ENCODE measurements at places on chromosomes 12 and 14.

DNA sequence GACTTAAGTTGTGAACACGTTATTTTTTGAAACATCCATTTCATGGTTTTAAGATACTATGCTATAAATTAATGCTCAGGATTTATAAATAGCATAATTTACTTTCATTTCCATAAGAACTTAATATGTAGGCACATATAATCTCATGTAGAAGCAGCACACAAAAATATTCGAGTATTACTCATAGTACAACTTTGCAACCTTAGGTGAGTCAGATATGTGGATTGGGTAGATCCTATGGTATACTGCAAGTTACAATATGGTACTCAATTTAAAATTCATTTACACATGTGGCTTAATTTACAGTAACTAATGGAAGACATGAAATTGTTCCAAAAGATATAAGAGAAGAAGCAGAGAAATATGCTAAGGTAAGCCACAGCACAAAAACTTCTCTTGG, 26.0 kb downstream of the PSMA3 start:
- no peak for DNase-seq

- DNase-seq, result no peak
Observed at GRCh38 chr12:60119327-60119726, 523.5 kb downstream of the SLC16A7 start.

DNA sequence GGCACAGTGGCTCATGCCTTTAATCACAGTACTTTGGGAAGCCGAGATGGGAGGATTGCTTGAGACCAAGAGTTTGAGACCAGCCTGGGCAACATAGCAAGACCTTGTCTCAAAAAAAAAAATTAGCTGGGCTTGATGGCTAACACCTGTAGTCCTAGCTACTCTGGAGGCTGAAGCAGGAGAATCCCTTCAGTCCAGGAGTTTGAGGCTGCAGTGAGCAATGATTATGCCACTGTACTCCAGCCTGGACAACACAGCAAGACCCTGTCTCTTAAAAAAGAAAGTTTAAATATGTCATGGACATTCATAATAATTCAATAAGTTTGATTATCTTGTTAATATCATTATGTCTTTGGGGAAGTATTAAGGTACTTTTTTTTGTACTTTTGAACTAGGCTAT, 38.9 kb downstream of the KIAA0586 start:
- DNase-seq, result no peak

DNA sequence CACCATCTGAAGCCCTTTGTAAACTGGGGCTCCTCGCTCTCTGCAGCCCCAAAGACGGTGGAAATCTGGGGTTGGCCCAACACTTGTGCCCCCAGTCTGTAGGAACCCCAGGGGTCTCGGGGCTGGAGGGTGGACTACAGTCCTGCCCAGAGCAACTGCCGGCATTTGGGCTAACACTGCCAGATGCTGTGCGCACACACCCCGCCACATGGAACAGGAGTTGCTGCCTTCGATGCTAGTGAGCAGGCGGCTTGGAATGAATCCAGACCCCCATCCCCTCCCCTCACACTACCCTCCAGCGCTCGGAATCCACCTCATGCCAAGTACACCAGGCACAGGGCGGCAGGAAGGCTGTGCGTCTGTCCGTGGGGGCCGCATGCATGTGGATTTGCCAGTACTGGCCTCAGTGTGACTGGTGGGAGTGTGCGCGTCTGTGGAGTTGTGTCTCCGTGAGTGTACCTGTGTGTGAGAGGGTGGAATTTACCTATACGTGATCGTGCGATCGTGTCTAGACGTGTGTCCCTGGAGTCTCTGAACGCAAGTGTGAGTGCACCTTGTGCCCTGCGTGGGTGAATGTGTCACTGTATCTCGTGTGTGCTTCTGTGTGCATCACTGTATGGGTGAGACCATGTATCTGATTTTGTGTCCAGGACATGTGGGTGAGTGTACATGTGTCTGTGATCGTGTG, 5.1 kb downstream of the LHX5 start:
- no peak for DNase-seq

DNA sequence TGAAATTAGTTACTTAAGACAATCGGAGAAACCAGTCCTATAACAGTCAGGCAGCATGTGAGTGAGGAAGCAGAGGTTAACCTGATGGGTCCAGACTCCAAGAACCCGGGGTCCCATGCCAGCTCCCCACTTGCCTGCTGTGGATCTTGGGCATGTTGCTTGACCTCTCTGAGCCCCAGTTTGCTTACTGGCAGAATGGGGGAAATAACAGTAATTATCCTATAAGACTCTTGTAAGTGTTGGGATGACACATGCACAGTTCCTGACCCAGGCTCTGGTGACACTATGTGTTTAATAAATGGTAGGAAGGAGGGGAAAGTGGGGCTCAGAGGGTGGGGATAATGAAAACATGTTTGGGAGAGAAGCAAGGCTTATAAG, 56.8 kb downstream of the RPH3A start:
- no peak for DNase-seq

GRCh38 chr12:26636710-26637328, 196.2 kb downstream of the ITPR2 start:
- DNase-seq, result no peak

- DNase-seq, result peak; percentile 73
Observed at GRCh38 chr12:93137656-93138612, 208.8 kb upstream of the EEA1 start.

DNA sequence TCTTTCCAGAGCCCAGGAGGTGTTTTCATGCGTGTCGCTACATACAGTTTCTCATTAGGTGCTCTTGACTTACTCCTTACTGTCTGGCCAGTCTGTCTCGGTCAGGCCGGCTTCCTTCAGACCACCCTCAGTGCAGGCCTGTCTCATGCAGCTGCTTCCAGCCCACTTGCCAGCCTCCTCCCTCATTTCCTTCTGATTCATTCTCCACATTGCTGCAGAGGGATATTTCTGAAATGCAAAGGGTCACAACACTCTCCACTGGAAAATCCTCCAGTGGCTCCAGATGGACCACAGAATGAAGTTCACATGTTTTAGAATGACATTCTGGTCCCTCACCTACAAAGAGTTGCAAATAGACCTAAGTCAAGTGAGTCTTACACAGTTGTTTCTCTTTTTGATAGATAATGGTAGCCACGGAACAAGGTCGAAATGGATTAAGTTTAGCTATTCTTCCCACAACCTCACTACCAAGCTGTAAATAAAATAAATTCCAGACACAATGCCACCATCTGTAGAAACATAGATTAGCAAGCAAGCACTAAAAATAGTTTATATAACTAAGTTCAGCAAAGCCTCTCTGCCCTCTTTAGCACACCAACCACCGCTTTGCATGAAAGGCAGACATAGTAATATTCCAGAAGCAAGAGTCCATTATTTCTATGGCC, 146.9 kb downstream of the ESR2 start:
- no peak for DNase-seq

DNA sequence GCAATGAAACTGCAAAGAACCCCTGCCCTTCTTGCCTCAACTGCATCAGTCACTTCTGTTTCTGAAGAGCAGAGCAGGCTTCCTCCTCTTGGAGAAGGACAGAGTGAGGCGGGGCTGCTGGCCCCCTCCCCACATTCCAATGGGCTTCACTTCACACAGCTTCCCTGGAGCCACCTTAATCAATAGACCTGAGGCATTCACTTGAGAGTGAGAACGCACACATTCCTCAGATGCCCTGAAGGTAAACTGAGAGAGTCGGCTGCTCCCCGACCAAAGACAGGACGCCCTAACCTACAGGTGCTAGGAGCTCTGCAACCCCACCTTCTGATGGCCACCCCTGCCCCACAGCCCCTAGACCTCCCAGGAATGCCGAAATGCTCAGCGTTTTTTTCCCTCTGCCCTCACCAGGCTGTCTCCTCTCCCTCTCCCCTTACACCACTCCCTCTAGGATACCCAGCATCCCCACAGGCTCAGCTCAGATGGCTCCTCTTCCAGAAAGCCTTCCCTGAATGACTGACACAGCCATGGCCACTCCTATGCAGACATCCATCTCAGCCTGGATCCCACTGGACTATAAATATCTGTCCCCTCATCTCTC, 31.1 kb downstream of the SYNE3 start:
- no peak for DNase-seq

DNA sequence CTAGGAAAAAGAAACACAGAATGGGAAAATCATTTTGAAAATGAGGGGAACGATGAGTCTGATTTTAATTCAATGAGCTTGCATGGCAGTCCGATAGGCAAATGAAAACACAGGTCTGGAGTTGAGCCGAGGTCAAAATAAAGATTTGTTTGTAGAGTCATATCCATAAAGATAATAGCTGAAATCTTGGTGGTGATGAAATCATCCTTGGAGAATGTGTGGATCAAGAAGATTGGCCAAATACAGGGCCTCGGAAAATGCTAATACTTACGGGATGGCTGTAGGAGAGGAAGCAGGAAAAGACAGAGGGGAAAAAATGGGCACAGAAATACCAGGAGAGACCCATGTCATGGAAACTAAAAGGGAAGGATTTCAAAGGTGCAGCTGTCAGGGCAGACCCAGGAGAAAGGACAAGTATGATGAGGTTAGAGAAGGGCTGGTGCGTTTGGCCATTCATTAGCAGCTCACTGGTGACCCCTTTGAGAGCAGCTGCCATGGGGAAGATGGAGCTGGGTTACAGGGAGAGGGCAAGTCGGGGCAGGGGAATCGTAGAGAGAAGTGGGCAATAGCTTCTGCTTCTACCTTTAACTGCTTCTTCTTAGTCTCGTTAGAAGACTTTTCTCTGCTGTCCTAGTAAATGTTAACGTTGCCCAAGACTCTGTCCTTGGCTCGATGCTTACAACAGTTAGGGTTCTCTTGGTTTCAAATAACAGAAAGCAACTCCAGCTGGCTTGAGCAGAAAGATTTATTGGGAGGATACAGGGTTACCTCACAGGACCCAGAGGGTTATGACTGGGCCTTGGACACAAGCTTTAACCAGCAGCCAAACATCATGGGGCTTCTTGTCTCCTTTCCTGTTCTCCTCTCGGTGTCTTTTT, 161.8 kb downstream of the EFCAB11 start:
- no peak for DNase-seq

- DNase-seq, result no peak
Observed at GRCh38 chr14:61812347-61813095, 50.3 kb downstream of the SNAPC1 start.

GRCh38 chr12:93622485-93622884, 50.0 kb downstream of the SOCS2 start:
- DNase-seq, result no peak

GRCh38 chr12:6697584-6698351, 2.8 kb downstream of the PIANP start:
- no peak for DNase-seq

- no peak for DNase-seq
Observed at GRCh38 chr12:132593521-132593920, 16.9 kb downstream of the LRCOL1 start.

DNA sequence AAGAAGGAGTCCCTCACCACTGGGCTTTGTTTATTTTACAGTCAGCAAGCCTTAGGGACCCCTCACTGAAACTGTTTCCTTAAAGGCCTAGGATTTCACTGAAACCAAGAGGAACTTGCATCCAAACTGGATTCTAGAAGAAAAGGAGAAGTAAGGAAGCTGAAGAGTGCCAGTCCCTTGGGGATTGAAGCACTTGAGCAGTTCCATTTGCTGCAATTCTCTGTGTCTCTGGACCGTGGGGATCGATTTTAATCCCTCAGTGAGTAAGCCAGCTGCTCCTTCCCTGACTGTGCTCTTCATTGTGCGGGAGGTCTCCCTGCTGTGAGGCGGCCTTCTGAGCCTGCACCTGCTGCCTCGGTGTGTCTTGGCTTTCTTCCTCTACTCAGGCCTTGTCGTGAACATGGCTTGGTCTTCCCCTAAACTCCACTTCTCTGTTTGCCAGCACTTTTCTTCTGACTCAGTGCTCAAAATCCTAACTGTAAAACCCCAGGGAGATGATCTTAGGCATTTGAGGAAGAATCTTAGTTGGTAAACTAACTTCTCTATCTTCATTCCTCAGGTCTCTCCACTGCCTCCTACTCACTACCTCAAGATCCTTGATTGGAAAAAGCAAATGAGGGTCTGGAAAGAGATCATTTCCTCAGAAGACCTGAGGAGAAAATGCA, 132.6 kb downstream of the SLC38A6 start:
- peak; percentile 61 for DNase-seq

DNA sequence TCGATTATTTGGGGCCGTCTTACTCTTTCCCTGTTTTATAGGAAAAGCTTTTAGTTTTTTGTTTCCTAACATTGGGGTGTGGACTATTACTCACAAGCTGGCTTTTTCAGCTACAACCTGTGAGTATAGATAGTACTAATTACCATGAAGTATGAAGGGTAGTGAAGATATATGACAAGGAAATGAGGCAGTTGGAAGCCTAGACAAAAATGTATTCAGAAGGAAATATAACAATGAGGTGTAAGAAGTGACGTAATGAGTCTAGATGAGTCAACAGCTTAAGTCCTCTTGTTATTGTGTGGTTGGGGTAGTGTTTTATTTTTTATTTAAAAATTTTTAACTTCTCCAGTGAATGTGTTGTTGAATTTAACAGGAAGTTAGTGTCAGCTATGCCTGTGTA, 804.5 kb downstream of the NRXN3 start:
- DNase-seq, result no peak

- DNase-seq, result no peak
Observed at GRCh38 chr12:79274501-79275064, 410.0 kb downstream of the SYT1 start.

DNA sequence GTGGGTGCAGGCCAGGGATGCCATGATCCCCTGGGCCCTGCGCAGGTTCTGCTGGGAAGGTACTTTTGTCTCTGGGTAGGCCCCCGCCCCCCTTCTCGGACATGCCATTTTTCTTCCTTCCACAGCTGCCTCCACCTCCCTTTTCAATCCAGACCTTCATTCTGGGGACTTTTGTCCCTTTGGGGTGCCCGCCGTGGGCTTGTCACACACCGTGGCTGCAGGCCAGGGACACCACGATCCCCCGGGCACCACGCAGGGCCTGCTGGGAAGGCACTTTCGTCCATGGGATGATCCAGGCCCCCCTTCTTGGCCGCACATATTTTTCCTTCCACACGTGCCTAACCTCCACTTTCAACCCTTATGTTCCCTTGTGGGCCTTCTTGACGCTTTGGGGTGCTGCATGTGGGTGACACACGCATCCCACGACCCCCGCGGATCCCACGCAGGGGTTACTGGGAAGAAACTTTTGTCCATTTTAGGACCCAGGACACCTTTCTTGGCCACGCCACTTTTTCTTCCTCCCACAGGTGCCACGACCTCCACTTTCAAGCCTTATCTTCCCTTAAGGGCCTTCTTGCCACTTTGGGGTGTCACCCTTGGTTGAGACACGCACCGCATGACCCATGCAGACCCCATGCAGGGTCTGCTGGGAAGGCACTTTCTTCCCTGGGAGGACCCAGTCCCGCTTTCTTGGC, 272.5 kb downstream of the ALG10 start:
- DNase-seq, result no peak

DNA sequence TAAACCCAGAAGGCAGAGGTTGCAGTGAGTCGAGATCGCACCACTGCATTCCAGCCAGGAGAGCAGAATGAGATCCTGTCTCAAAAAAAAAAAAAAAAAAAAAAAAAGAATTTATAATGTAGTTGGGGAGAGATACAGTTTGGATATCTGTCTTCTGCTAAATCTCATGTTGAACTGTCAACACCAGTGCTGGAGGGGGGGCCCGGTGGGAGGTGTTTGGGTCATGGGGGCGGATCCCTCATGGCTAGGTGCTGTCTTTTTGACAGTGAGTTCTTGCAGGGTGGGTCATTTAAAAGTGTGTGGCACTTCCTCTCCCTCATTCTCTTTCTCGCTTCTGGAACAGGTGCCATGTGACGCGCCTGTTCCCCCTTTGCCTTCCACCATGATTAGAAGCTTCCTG, 32.8 kb downstream of the CLIP1 start:
- no peak for DNase-seq

GRCh38 chr12:6820166-6820565, 1.5 kb upstream of the GPR162 start:
- no peak for DNase-seq

- DNase-seq, result no peak
Observed at GRCh38 chr12:121792607-121793439, 665 bp downstream of the RHOF start.
